Muscle of arm (tissue), 14 donors: ENCODE measurements at places on chromosomes 12 and 14. TPM values are rescaled to one million over a fixed set of nuclear protein-coding genes. Genes with fewer than 3 reads are reported as not detected.

The MEG3 gene
- polyA plus RNA-seq = 3,198 TPM

The SLCO1B1 gene
- 0.37 TPM for polyA plus RNA-seq

The DLGAP5 gene
- 19.7 TPM for polyA plus RNA-seq

The KCNH3 gene
- 0.92 TPM for polyA plus RNA-seq

The TTC7B gene
- polyA plus RNA-seq = 35.9 TPM

The RPAP3 gene
- 21.4 TPM for polyA plus RNA-seq

The LIN7A gene
- polyA plus RNA-seq = not detected

The LRP1-AS gene
- polyA plus RNA-seq = 1.1 TPM

The GZMH gene
- 0.33 TPM for polyA plus RNA-seq

The PRIM1 gene
- polyA plus RNA-seq = 13.8 TPM

The IAPP gene
- polyA plus RNA-seq = not detected

The DAO gene
- polyA plus RNA-seq = not detected

The B3GNT4 gene
- not detected for polyA plus RNA-seq

The HOXC10 gene
- polyA plus RNA-seq = 0.91 TPM

The GPR84 gene
- polyA plus RNA-seq = not detected

The TMEM132D gene
- polyA plus RNA-seq = 0.54 TPM

The CEBPE gene
- 0.14 TPM for polyA plus RNA-seq

The AHNAK2 gene
- 20.4 TPM for polyA plus RNA-seq

The TCTN2 gene
- 11.5 TPM for polyA plus RNA-seq

The ZFHX2 gene
- 1.8 TPM for polyA plus RNA-seq

The DLK1 gene
- 2,139 TPM for polyA plus RNA-seq

The CAPS2 gene
- polyA plus RNA-seq = 3.3 TPM

The KRT6B gene
- not detected for polyA plus RNA-seq
